ENCODE measurements at places on chromosomes 3 and 15.

DNA sequence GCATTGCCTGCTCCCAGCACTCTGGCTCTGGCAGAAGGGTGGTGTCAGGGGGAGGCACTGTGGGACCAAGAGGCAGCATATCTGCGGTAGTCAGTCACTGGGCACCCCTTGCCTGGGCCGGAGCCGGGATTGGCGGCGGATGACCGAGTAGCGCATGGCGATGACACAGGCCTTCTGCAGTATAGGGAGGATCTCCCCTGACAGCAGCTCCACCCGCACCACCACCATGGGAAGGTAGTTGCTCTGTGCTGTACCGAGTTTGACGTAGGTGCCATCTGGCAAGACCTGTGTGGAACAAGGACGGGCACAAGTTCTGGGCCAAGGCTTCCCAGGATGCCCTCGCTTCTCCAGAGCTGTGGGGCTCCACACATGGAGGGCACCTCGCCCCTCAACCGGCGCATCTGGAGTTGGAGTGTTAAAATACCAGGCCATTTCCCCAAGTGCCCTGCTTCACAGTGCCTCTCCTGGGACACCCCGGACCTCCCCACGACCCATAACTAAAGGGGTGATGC lies 6.6 kb downstream of the ACOX2 start:
- DNase-seq: no peak

- DNase-seq: no peak
Measured at GRCh38 chr3:186432189-186432588, 70.2 kb upstream of the DGKG start.

- no peak for DNase-seq
Measured at GRCh38 chr15:77621847-77622208, 10.9 kb downstream of the LINGO1 start.

DNA sequence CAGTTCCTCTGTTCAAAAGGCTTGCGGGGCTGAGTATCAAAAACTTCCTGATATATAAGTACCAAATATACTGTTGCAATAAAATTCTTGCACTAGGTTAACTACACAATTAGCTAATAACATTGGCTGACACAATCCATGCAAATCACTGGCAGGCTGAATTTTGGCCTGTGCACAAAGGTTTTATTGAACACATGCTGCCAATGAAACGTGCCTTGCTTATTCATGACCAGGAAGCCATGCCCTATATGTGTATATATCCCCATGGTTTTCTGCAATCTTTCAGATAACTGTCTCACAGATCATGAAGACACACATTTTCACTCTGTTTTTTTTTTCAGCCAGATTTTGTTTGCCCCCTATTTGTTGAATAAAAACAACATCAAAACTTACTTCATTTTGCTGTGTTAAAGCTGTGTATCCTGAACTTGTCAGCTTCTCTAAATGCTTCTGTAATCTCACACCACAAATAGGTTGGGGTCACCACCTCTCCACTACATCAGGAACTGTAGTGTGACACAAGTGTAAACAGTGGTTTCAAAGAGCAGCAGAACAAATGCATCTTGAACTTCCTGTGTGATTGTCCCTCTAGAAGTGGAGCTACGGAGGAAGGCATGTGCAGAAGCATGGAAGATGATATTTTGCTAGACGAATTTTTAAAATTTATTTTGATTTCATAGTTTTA lies 920.7 kb upstream of the NR2F2 start:
- DNase-seq: no peak

- no peak for DNase-seq
Measured at GRCh38 chr3:18354701-18355100, 70.4 kb downstream of the SATB1 start.
